NCI-H1694 treated with DMSO at 0.1 percent for 48 hours (cell line): ENCODE measurements at places on chromosomes 5 and 9.
A peak's percentile ranks its signal among the peaks of the same experiment; 100 is the strongest.

DNA sequence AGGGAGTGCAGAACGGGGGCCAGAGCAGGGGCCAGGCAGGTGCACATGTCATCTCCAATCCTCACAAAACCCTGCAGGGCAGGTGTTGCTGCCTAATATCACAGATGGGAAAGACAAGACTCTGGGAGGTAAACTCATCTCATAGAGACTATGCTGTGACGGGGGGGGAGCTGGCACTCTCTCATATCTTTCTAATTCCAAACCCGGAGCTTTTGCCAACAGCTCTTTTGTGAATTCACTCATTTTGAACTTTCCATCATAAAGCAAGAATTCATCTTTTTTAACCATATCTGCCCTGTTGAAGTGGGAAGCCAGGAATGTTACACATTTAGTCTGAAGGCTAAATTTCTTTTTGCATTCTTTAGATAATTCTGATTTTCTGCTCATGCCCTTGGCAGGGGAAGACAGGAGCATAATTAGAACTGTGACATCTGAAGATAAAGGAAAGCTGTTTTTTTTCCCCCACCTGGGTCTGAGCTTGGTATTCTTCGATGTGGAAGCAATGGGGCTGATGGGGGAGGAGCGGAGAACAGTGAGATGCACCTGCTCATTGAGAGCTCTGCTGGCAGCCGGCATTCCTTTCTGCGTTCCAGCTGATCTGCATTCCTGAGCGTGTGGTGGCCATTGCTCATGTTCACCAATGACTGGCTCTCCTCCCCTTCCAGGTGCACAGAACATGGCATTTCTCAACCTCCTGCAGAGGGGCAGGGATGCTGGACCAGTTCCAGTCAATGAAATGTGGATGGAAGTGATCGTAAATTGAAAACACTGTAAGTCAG lies 159.2 kb downstream of the NSG2 start:
- DNase-seq, result no peak

DNA sequence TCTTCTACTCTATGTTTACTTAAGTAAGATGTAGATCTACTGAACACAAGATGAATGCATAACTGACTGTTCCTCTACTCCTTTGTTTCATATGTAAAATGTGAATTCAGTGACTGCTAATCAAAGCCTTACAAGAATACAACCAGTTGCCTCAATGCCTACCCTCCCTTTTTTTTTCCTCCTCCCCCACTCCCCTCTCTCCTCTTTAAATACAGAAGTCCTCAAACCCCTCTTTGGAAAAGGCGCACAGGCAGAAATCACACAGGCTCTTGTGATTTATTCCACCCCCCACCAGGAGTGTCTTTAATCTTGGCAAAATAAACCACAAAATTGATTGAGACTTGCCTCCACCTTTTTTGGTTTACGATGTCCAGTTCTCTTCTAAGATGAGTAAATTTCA lies 398.5 kb downstream of the DMAC1 start:
- DNase-seq, result no peak

DNA sequence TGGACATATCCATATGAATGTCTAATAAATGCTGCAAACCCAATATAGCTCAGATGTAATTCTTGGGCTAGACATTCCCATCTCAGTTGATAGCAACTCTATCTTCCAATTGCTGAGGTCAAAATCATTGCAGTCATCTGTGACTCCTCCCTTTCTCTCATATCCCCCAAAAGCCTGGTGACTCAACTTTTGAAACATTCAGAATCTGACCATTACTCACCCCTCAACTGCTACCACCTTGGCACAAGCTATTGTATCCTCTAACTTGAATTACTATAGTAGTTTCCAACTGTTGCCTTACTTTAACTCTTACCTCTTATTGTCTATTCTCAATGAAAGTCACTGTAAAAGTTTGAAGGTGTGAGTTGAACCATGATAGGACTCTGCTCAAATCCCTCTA lies 600.1 kb upstream of the RGMB start:
- DNase-seq, result no peak

DNA sequence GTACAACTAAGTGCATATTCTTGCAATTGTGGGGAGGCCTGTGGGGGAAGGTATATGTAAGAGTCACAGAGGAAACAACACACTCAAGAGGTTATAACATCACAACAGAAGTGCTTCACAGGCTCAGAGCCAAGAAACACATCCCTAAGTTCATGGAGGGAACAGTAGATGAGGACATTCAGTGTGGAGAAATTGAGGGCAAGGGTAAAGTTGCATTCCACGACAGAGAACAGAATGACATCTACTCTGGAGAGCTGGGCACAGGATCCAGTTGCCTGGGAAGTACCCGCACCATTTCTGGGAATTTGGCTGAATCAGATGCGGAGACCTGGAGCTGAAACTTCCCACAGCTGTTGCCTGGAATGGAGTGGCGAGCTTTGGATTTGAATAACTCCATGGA lies 197.2 kb downstream of the NXNL2 start:
- DNase-seq, result no peak

DNA sequence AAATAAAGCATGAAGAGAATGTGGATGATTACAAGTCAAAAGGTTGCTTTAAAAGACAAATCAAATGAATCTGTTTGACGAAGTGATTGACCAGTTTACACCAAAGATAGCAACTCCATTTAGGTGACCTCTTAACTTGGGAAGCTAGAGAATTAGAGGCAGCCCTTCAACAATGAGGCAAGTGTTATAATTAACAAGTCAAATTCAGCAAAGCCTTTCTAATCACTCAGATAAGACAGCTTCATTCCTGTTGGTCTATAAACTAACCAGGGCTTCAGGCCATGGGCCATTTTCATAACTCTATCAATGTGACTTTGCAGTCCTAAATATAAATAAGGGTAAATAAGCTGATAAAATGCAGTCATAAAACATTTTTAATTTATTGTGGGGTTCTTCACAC lies 712.2 kb upstream of the SEMA6A start:
- DNase-seq, result no peak

GRCh38 chr9:99921875-99922710 lies 15.6 kb downstream of the STX17 start:
- no peak for DNase-seq

DNA sequence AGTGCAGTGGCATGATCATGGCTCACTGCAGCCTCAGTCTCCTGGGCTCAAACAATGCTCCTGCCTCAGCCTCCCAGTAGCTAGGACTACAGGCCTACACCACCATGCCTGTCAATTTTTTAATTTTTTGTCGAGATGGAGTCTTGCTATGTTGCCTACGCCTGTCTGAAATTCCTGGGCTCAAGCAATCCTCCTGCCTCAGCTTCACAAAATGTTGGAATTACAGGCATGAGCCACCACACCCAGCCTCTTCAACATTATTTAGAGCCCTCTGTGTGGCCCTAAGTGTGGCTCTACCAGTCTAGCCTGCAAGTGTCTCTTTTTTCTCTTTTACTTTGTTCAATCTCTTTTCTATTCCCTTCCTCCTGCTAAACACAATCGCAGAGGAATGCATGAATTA lies 154.4 kb upstream of the EPB41L4A start:
- no peak for DNase-seq

DNA sequence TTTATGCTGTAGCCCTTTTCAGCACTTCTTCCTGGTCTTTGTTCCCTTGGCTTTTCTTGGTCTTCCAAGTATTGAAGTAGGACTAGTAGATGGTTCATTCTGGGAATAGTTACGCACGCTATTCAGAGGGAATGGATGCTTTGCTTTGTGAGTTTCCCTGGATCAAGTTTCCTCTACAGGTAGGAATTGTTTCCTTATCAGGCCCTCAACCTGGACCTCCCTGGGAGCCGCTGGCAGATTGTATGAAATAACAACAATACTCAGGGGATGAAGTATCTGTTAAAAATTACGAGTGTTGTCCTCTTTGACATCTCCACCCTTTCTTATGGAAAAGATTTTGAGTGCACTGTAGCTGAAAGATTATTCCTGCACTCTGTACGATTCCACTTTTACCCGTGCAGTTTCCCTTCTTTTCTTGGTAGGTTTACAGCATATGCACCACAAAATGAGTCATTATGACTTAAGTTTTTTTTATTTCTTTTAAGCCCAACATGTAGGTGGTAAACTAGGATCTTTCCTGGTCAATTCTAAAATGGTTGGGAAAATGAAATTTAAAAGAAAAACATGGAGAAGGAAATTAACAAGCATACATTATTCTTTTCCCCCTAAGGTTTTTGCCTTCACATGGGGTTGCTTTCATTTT lies 57.9 kb downstream of the ARHGAP26 start:
- no peak for DNase-seq

- DNase-seq, result no peak
Observed at GRCh38 chr9:24602693-24603352, 57.1 kb upstream of the IZUMO3 start.

DNA sequence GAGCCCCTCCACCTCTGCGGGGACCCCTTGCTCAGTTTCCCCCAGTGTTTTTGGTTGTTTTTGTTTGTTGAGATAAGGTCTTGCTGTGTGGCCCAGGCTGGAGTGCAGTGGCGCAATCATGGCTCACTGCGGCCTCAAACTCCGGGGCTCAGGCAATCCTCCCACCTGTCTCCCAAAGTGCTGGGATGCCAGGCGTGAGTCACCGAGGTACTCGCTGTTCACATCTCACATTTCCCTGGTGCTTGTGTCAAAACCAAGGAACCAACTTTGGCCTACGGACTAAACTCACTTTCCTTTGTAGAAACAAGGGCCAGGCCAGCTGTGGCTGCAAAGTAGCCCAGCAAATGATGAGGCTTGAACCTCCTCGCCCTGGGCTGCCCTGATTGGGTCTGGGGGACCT lies 9.7 kb upstream of the AJM1 start:
- DNase-seq, result no peak

- DNase-seq, result no peak
Observed at GRCh38 chr9:107224252-107224651, 58.8 kb upstream of the RAD23B start.

DNA sequence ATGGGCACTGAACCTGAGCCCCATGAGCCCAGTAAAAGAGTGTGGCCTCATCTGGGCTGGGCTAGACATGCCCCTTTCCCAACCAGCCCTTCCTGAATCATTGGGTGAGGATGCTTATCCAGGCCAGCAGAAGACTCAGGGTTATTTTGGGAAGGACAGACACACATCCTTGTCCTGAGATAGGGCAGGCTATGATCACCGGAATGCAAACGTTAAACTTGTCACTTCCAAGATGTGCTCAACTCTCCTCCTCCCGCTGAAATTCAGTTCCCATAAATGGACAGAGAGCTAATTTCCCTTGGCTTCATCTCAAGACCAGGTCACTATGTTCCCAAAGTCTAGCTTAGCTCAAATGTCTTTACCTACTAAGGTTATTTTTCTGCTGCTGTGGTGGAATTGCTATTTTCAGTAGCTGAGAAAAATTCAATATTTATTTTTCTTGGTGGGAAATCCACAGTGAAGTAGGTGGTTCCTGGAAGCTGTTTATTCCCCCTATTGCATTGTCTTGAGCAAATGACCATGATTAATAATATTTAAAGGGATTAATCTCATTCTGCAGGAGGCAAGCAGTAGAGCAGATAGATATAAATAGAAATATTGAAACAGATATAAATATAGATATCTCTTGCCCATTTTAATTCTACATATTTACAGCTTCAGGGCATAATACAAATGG lies 70.0 kb downstream of the NXNL2 start:
- DNase-seq, result no peak

DNA sequence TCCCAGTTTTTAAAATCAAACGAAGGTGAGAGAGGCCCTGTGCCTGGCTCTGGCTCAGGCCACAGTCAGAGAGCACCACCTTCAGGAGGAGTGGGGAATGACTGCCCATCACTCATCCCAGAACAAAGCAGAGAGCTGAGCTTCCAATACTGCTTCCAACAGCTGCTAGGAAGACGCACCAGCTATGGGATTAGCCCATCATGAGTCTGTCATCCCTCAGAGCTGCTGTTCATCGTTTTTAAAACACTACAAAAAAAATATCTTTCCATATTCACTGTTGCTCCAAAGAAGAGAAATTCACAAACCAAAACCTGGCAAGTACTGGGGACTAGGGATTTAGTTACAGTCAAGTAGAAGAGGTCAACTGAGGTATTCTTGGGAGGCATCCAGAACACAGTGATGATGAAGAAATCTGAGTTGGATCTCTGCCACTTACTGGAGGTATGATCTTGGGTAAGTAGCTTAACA lies 102.4 kb downstream of the CDK5RAP2 start:
- peak; percentile 60 for DNase-seq

DNA sequence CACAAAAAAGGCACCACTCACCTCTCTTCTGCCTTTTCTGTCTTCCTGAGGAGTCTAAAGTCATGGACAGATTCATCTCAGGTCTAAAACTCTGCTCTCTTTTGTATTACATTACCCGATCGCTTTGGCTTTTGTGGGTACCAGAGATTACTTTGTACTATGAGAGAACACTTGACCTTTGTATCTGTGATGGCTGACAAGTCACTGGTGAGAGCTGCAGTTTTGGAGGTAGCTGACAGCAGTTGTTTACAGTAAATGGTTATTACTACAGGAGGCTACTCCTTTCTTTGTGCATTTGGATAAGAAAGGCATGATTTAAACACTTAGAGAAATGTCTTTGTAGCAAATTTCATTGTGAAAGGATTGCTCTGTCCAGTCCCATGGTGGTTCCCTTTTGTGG lies 307.3 kb downstream of the FBXL17 start:
- DNase-seq, result no peak

DNA sequence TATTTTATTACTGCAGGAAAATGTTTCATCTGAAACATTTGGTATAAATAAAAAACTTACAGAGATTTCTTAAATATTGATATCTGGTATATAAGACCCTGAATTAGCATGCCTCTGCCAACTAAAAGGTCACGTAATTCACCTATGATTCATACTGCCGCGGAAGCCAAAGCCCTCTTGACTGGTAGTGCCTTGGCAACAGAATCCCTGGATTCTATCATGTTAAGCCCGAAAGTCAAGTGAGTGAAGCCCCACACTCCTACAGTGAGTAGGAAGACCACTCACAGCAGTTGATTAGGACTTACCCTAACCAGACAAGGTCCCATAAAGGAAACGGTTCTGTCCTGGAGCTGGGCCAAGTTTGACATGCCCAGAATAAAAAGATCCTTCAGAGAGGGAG lies 175.6 kb upstream of the NREP start:
- DNase-seq, result no peak

DNA sequence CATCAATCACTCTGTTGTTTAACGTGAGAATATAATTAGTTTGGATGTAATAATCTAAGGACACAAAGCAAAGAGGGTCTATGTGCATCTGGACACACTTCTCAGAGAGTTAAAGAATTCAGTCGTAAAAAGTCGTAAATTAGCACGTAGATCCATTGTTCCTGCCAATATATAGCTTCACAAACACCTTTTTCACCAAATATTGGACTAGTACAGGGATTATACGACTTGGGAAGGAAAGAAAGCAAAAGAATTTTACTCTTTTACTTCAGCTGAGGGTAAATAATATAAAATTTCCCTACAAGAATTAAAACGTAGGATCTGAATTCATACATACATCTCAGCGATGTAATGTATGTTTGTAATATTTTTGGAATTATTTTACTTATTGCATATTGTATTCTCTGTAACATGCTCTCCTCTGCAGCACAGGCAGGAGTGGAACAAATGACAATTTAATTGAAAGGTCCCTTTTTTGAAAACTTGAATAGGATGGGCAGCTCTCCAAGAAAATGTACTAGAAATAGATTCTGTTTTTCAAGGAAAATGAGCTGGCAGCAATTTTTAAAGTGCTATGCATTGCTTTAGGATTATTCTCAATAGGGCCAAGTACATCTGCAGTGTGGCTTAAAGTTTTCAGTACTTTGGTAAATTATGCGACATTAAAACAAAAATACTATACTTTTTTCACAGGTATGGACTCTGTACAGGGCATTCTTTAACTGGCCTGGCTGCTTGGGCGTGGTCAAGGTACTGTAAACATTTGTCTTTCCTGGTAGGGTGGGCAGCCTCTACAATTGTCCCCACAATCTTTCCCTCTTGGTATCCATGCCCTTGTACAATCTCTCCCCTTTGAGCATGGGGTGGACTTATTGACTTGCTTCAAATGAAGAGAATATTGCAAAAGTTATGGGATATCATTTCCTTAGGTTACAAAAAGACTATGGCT lies 39.7 kb upstream of the HSD17B4 start:
- no peak for DNase-seq
